ENCODE measurements at places on chromosomes 2 and 18. TPM values are rescaled to one million over a fixed set of nuclear protein-coding genes. Genes with fewer than 3 reads are reported as not detected.

DNA sequence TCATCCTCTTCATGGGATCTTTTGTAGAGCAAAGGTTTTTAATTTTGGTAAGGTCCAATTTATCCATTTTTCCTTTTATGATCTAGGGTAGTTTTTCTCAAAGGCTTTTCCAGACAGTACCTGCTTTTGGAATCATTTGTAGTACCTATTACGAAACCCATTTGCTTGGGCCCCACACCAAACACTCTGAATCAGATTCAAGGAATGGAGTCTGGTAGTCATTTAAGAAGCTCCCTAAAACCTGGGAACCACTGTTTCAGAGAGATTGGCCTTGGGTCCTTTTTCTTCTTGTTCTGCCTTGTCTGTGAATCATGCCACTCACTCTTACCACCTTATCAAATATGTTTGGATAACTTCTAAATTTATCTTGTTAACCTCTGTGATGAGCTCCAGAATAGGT is 40.3 kb downstream of the OSBPL6 start:
- peak; percentile 52 for DNase-seq
- no peaks in the 10 kb centered on the region for H3K36me3 ChIP-seq
- H3K4me3 ChIP-seq = no peak overlapping the region
- H3K27me3 ChIP-seq = no peaks in the 10 kb centered on the region
- H3K27ac ChIP-seq = no peak overlapping the region

DNA sequence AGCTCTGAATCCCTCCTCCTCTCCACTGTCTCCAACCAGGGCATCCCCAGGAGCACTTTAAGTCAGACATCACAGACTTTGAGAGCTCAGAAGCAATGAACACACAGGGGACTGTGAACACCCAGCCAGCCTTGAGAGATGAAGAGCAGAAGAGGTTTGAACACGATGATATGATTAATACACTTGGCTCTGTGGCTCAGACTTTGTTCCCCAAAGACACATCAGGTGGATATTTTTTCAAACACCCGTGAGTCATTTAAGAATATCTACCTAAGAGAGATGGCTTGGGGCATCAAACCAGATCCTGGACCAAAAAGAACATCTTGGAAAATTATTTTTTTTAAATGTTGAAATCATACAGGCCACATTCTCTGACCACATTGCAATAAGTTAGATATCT is 134.9 kb upstream of the OTOS start:
- H3K4me3 ChIP-seq = no peak overlapping the region
- peaks cover 13% of the 10 kb centered on the region for H3K27me3 ChIP-seq
- H3K36me3 ChIP-seq = no peaks in the 10 kb centered on the region

Gene NCKAP1
- 160 TPM for total RNA-seq

Gene DPY30
- 120 TPM for total RNA-seq

DNA sequence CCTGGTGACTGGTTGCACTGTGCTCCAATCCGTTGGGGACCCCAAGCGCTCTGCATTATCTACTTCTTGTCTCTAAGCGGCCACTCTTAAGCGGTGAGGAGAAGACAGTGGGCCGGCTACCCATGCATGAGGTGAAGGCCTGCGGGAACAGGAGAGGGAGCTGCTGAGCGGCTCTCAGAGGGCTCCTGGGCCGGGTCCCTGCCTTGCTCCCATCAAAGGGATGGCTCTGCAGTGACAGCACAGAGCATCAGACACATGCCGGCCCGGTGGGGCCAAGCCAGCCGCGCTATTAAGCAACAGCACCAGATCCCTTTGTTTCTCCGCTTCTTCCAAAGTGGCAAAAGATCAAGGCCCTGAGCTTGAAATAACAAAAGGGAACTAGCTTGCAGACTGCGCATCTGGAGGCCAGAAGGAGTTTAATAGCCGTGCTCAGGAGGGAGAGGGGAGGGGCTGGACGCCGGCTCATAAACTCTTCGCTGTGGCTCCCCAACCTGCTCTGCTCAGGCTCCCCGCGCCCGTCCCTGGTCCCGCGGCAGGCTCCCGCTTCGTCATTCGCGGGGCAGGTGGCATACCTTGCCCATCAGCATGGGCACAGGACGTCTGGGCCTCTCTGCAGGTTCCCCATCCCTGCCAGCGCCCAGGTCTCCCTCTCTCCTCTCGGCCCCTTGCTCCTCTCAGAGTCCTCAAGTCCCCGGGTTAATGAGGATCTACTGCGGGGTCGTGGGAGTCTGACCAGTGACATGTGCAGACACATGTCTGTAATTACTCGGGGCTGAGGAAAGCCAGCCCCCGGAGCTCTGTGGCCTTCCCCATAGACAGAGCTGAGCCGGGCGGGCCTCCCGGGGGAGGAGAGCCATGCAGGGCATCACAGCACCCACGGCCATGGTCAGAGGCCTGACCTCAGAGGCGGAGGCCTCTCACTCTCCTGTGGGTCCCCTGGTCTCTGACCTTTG is 96.7 kb downstream of the ASB1 start:
- H3K4me3 ChIP-seq = no peak overlapping the region
- peaks cover 2% of the 10 kb centered on the region for H3K27me3 ChIP-seq
- H3K27ac ChIP-seq = no peak overlapping the region
- H3K36me3 ChIP-seq = no peaks in the 10 kb centered on the region
- DNase-seq = peak; percentile 21
- H3K4me1 ChIP-seq = no peaks in the 10 kb centered on the region

Gene ARHGAP15
- total RNA-seq = not detected

GRCh38 chr2:32768387-32769174 is 140.7 kb downstream of the TTC27 start:
- no peaks in the 10 kb centered on the region for H3K36me3 ChIP-seq
- peaks cover 4% of the 10 kb centered on the region for H3K4me1 ChIP-seq
- H3K4me3 ChIP-seq = no peak overlapping the region
- no peaks in the 10 kb centered on the region for H3K27me3 ChIP-seq
- no peak for DNase-seq
